ENCODE measurements at places on chromosomes 1 and 21.

DNA sequence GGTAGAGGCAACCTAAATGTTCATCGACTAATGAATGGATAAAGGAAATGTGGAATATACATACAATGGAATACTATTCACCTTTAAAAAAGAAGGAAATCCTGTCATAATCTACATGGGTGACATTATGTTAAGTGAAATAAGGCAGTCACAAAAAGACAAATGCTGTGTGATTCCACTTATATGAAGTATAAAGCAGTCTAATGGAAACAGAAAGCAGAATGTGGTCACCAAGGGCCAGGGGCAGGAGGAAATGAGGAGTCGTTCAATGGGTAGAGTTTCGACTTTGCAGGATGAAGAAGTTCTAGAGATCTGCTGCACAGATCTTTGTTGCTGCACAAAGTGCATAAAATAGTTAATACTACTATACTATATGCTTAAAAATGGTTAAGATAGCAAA, 7.8 kb downstream of the DIPK1A start:
- DNase-seq: no peak

DNA sequence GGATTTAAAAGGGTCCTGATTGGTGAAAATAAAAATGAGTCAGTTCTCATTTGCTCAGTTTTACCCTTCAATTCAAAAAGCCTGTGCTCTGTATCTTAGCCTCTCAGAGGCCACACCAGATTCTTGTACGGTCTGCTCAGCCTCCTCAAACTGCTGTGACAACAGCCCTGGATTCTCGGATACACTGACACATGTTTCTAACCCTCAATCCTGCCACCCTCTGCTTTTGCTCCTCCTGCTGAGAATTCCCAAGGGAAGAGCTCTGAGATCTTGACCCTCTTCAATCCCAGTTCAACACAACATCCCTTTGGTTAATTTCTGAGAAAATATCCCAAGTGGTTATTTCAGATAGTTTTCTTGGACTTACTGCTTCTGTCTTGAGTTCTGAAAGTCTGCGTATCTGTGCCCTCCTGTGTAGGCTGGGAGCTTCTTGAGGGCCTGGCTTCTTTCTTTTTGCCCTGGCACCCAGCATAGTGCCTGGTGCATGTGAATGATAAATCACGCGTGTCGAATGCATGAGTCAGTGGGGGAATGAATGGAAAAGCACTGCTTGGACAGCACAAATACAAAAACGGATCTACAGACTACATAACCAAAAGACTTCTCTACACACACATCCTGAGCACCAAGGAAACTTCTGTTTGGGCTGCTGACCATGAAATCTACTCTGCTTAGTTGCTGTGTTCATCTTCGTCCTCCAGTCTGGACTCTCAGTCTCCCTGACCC, 24.5 kb downstream of the IRF2BP2 start:
- DNase-seq: no peak

GRCh38 chr1:170725326-170725725, 61.4 kb downstream of the PRRX1 start:
- DNase-seq: no peak

GRCh38 chr1:25185409-25186160, 46.7 kb downstream of the SYF2 start:
- DNase-seq: no peak

GRCh38 chr1:84781946-84782771, 91.9 kb upstream of the SSX2IP start:
- DNase-seq: no peak

DNA sequence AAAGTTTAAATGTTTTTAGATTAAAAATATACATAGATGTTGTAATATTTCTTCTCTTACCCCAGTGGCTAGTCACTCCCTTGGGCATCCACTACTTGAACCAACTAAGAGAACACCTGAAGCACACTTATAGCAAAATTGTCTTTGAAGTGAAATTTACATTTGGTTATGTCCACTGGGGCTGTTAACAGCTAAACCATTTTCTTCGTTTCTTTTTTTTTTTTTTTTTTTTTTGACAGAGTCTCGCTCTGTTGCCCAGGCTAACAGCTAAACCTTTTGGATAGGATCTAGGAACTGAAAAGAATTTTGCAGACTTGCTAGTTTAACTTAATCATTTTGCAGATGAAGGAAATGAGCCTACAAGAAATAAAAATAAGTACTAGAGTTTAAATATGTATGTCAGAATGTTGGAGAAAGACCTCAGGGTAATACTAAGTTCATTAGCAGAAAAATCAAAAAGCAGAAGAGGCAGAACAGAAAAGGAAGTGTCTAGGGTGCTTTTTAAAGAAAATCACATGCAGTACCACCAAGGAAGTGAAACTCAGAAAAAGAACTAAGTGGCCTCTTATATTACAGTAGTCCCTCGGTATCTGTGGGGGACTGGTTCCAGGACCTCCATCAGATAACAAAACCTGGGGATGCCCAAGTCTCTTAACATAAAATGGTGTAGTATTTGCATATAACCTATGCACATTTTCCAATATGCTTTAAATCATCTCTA, 11.8 kb downstream of the DRAM2 start:
- no peak for DNase-seq

DNA sequence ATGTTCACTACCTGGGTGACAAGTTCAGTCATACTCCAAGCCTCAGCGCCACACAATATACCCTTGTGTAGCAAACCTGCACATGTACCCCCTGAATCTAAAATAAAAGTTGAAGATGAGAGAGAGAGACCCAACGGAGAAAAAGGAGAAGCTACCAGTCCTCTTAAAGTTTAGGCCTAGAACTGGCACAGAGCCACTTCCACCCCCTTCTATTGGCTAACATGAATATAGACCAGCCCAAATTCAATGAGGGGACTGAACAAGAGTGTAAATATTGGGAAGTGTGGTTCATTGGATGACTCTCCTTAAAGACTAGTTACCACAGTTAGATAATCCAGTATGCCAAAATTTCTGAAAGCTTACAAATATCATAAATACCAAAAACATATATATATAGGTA, 139.9 kb upstream of the ATP1B1 start:
- DNase-seq: no peak

DNA sequence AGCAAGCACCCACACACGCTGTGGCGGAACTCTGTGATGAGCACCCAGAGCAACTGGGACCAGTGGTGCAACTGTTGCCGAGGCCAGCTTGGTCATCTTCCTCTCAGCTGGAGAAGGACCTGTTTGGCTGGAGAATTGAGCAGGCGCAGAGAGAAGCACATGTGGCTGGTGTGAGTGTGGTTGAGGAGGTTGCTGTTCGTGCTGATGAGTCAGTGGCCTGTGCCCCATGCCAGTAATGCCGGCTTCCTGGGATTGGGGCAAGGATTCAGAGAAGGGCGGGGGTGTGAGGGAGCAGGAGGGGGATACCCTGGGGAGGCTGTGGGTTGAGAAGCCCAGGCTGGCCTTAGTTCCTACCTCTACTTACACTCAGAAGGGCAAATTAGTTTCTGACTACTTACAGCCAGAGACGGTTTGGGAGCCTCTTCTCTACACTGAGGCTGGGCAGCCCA, 57.5 kb upstream of the EPS8L3 start:
- DNase-seq: no peak

- no peak for DNase-seq
These were observed 4.4 kb upstream of the MPZL1 start for GRCh38 chr1:167717351-167717750.

All from amygdala (tissue), 56 donors.